AG04449 (cell line): ENCODE measurements at places on chromosomes 2 and 18.

DNA sequence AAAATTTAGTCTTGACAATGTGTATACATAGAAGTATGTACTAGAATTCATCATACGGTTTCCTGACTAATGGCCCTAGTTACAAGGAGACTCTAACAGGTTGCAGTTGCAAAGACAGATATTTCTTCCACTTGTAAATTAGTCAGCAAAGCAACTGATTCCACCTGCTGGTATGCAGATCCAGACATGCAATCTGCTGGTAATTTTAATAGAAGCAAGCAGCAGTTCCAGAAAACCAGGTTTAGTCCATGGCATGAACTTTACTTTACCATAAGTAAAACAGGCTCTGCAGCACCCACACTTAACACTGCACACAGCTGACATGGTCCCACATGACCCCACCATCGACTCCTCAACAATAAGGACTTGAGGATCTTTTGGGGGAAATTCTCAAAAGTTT, 110.9 kb upstream of the SP3 start:
- no peak for DNase-seq

DNA sequence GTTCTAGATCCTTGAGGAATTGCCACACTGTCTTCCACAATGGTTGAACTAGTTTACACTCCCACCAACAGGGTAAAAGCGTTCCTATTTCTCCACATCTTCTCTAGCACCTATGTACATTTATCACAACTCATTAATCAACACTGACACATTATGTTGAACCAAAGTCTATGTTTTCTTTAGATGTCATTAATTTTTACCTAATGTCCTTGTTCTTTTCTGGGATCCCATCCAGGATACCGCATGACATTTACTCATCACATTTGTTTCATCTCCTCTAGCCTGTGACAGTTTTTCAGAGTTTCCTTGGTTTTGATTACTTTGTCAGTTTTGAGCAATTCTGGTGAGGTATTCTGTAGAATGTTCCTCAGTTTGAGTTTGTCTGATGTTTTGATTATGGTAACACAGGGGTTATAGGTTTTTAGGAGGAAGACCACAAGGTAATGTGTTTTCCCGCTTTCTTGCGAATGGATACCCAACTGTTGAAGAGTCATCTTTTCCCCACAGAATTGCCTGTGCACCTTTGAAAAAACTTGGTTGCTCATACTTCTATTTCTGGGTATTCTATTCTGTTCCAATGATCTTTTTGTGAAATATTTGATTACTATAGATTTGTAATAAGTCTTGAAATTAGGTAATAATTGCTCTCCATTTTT, 3.0 kb upstream of the UGT1A9 start:
- no peak for DNase-seq

DNA sequence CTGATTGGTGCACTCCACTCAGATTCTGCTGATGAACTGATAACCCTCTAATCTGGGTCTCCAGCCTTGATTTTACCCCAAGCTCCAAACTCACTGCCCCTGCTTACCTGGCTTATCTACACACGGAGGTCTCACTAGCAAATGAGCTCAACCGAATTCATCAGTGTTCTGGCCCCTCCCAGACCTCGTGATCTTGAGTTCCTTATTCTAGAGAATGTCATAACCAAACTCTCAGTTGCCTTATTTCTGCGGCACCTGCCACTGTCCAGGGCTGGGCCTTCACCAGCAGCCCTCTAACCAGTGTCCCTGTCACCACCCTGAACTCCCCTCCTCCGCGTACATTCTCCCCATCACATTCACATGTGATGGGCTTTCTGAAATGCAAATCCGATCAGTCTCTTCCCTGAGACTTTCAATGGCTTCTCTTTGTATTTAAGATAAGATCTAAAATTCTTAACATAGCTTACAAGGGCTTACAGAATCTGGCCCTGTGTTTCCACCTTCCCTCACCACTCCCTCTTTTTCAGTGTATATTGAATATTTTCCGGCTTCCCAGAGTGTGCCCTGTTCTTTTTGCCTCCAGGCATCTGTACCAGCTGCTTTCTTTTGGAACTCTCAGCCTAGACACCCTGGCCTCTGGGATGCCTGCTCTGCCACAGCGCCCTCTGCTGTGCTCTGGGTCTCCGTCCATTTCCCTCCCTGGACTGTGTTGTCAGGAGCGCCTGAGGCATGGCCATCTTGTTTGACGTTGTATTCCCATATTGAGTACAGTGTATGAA, 31.1 kb downstream of the NAB1 start:
- DNase-seq = no peak

DNA sequence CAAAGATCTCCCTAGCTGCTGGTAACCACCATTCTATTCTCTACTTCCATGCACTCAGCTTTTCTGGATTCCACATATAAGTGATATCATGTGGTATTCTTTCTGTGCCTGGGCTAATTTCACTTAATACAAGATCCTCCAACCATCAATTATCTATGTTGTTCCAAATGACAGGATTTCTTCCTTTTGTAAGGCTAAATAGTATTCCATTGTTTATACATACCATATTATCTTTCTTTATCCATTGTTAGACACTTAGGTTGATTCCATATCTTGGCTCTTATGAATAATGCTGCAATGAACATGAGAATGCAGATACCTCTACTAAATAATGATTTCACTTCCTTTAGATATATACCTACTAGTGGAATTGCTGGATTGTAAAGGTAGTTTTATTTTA, 66.2 kb downstream of the ROCK2 start:
- DNase-seq = no peak

DNA sequence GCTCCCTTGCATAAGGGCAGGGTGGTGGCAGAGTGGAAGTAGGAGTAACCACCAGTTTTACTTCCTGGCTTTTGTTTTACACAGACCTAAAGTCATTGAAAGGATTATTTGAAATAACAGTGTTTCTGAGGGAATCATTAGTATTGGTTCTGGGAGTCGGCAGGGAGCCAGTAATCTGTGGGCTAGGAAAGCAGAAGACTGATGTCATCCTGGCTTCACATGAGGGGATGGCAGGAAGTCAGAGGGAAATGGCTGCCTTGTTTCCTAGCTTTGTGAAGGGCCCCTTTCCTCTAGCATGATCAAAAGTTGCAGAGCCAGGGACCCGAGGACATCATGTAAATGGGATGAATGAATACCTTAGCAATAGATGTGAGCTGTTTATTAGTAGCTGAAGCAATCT, 792.6 kb downstream of the CPS1 start:
- DNase-seq = no peak
